ENCODE measurements at places on chromosomes 3 and 15.
A peak's percentile ranks its signal among the peaks of the same experiment; 100 is the strongest.

DNA sequence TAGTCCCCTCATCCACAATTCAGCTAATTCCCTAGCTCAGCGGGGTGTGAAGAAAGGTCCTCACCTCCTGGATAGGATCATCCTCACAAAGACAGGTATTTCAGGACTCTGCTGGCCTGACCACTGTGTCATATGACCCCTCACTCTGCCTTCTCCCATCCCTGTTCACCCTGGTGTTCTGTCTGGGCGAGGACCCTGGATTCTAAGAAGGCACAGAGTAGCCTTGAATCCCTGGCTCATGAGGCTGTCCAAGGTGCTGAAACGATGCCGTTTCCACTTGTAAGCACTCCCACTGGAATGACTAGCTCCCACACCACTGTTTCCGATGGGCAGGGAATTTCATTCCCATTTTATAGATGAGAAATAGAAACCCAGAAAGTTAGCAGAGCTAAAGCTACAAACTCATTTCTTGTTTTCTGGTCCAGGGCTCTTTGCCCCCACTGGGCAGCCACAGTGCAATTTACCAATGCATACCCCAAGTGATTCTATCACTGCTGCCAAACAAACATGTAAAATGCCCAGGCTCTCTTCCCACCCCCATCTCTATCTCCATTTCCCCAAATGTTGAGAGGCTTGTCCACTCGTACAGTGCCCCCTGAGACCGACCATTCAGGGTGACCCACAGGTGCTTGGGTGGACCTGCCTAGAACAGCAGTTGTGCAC, 83.2 kb downstream of the RAB11A start:
- peak; percentile 71 for DNase-seq

GRCh38 chr3:83230841-83231240, 1469.4 kb upstream of the GBE1 start:
- DNase-seq = no peak

DNA sequence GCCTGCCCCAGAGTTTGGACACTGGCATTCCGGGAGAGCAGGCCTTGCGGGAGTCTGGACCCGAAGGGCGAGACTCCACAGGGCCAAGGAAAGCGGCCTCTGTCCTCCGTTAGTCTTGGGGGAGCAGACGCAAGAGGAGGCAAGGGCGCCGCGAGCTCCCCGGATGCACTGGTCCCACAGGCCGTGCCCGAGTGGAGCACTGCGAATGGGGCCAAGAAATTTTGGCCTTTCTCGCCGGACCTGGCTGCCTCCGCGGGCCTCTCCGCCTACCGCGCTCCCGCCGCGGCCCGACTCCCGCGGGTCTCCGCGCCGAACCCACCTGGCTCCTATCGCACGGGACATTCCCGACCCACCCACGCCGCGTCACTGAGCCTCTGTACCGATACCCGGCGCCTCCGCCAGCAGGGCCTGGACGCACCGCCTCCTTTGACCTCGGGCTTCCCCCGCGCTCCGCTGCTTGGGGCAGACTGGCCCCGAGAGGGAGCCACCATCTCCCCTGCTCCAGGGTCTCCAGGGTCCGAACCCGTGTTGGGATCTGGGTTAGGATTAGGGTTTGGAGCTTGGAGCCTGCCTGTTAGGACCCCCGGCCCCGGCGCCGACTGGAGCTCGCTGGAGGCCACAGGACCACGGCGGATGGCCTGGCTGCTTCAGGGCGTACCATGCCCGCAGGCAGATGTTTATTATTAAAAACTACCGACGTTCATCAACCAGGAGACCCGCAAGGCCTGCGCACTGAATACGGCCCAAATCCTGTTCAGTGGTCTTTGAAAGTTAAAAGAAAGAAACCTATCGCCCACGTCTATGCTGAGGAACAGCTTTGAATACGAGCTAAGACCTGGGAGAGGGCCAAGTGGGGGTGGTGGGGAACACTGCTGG, 11.7 kb downstream of the SHOX2 start:
- DNase-seq = no peak

DNA sequence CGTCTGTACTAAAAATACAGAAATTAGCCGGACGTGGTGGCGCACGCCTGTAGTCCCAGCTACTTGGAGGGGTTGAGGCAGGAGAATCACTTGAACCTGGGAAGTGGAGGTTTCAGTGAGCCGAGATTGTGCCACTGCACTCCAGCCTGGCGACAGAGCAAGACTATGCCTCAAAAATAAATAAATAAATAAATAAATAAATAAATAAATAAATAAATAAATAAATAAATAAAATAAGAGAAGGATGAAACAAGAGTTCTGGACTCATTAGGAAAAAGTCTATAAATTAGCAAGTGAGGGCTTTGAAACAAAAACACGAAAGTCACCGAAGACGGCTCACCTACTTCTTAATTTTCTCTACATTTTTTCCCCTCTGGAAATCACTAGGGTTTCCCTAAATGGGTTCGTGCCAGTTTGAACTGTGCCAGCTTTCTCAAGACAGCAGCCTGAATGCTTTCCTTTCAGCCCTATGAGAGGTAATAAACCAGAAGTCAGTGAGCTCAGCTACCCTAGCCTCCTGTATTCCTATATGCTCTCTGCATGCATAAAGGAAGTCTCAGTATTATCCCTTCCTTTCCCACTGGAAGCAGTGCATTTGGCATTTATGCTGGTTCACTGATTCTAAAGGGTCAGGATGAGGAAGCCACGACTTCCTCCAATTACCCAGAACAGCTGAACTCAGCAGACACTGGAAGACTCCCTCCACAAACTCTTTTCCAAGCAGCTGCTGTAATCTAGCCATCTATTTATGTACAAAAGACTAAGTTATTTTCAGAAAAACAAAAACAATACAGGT, 266.9 kb downstream of the ZBBX start:
- peak; percentile 12 for DNase-seq

- DNase-seq = no peak
These were observed 269.2 kb upstream of the CNTN3 start for GRCh38 chr3:74883690-74884089.

DNA sequence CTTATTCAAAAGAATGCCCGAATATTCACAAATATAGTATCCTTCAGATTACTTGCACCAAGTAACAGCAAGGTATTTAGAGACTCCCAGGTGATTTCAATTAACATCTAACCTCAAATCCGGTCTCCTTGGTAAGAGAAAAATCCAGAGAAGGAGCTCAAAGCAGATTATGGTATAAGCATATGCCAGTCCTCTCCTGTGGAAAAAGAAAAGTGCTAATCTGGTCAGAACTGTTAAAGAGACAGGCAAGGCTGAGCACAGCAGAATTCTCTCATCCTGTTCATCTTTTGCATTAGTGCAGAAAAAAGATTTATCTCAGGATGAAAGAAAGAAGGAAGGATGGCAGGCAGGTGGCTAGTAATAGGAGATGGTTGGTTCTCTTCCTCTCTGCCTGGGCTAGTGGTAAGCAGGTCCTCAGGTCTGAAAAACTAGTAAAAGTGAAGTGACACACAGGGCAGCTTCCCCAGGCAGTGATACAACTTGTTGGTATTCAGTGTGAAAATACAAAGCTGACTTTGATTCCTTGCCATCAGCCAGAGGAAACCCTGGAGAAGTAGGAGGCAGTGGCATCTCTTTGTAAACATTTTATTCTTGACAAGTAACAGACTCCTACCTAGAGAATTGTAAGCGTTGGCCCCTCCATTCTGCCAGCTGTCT, 14.2 kb downstream of the ATXN7 start:
- no peak for DNase-seq

DNA sequence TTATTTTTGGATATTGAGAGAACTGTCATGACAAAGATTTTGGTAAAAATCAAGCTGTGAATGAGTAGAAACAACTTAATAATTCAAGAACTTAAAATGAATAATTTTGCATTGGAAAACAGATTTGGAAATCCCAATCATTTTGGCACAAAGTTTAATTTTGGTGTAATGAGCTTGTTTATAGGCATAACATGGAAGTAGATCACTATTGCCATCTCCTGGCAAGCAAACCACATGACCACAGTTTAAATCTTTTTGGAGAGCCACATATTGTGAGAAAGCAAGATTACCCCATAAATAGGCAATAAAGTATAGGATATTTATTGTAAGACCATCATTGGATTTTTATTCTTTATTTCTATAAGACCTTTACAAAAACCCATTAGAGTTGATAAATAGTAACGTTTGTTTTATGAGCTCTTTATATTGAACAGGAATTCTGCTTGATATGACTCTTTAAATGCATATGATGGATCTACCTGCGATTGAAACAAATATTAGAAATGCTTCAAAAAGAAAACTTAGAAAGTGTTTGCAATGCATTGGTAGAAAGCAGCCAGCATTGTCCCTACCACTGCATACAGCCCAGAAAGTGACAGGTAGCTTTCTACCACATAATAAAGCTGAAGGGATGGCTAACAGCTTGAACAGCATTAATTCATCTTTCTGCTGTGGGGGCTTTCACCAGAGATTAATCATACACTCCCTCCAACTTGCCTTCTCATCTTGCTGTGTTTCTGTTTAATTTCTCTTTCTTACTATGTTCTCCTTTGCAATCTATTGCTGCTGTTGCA, 766.8 kb downstream of the TBL1XR1 start:
- peak; percentile 18 for DNase-seq

DNA sequence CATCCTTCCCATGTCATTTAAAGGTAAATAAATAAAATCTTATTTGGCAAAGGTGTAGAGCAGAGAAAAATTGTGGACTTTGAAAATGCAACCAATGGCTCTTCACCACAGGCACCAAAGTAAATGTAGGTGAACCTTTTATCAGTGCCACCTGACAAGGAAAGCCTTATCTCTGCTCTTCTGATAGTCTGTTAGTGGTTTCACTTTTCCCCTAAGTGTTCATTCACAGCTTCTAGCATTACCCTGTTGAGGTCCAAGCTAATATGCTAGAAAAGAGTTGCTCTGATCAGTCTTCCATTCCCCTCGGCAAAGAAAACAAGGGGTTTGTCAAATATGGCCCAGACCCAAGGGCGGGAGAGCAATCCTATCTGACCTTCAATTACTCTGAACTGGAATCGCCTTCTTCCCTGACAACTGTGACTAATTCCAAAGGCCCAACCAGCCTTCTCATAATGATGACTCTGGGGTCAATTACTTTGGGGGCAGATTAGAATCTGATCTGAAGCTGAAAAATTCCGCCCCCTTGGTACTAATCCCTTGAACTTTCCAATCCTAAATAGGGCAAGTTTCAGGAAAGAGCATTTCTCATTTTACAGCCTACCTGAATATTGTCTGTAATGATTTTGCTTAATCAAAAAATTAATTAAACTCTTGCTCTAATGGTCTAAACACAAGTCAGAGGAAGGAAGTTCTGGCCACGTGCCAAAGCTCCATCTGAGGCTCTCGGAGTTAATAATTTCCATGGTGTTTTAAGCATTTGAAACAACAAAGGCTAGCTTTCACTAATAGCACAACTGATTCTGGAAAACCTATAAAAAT, 52.4 kb downstream of the SETMAR start:
- DNase-seq = peak; percentile 79

- no peak for DNase-seq
These were observed 110.0 kb downstream of the OPA1 start for GRCh38 chr3:193702967-193703366.

GRCh38 chr3:111369958-111370357, 172.0 kb upstream of the CD96 start:
- no peak for DNase-seq

GRCh38 chr3:79183496-79183895, 584.3 kb downstream of the ROBO1 start:
- no peak for DNase-seq

DNA sequence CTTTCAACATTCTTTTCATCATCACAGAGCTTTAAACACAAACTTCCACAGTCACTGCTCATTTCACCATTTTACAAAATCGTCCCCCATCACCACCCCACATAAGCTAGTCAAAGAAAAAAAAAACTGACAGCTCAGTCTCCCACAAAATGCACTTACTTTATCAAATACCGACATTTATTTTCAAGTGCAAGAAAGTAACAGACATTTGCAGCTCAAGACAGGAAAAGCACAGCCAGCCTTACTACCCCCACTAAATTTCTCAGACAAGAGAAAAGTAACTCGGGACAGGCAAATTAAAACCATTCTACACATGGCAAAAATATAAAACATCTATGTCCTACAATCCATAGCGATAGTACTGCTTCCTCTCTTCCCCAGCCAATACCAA, 402.4 kb downstream of the SHQ1 start:
- no peak for DNase-seq

DNA sequence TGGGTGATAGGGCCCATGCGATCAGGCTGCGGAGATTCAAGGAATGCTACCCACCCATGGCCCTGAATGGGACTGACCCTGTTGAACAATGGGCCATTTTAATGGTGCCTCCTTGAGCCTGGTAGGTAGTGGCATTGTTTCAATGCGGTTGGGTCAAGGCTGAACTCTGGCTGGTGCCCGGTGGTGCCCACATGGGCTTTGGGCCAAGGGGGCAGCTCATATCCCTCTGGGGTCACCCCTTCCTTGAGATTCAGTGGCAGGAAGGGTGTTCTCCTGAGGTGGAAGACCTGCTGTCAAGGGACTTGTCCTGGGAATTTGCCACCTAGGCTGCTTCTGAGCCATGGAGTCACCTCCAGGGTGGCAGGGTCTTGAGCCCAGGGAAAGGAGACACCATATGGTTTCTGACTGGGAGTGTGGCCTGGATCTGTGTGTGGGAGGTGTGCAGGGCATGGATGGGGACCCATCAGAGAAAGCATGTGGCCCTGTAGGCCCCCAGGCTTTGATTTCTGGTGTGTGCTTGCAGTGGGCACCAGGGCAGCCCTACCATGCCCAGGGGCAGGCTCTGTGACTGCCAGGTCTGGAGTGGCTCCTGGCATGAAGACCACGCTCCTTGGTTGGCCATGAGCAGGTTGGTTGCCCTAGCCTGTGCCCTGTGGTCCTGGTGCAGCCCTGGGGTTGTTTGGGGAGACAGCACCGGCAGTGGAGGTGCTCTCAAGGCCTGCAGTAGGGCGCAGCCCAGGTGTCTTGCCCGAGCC, 199.9 kb downstream of the UBE3A start:
- no peak for DNase-seq

GRCh38 chr3:143573610-143574303, 274.5 kb downstream of the SLC9A9 start:
- DNase-seq = no peak

Measured in right renal pelvis (tissue), 4 donors.